ENCODE measurements at places on chromosomes 12 and 14.

- DNase-seq: no peak
Observed at GRCh38 chr12:77062846-77063461, 2.4 kb downstream of the E2F7 start.

DNA sequence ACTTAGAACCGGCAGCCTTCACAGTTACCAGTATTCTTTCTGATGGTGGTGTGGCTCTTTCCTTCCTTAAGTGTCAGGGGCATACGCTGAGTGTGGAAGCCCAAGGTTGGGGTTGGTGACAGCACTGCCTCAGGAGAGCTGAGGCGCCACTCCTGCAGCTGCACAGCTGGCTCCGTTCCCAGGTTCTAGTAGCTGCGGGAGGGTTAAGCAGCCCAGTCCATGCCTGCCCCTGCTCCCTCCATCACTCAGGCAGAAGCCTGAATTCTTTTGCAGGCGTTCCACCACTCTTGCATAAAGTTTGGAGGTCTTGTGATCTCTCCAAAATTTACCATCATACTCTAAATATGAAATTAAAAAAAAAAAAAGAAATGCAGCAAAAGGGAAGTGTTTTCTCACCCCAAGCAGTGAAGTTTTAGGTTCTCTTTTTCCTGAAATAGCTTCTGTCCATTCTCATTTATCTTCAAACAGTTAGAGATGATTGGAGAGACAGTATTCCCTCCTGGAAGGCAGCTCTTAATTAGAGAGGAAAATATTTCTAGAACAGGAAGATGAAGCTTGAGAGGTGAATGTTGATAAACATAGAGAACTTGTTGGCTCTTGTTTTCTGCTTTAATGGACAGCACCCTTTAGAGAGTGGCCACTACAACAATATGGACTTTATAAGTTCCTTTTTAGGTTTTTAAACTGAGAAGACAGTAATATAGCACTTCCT lies 136.1 kb downstream of the FGD4 start:
- peak; percentile 87 for DNase-seq

GRCh38 chr12:26680727-26681455 lies 152.1 kb downstream of the ITPR2 start:
- peak; percentile 26 for DNase-seq

- DNase-seq: no peak
Observed at GRCh38 chr14:79094951-79095350, 924.8 kb downstream of the NRXN3 start.

DNA sequence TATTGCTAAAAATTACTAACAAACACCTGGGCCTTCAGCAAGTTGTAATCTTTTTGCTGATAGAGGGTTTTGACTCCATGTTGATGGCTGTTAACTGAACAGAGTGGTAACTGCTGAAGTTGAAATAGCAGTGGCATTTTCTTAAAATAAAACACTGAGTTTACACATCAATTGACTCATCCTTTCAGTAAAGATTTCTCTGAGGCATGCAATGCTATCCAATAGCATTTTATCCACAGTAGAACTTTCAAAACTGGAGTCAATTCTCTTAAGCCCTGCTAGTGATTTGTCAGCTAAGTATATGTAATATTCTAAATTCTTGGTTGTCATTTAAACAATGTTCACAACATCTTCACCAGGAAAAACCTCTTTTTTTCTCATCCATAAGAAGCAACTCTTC lies 59.5 kb downstream of the CMAS start:
- peak; percentile 10 for DNase-seq

DNA sequence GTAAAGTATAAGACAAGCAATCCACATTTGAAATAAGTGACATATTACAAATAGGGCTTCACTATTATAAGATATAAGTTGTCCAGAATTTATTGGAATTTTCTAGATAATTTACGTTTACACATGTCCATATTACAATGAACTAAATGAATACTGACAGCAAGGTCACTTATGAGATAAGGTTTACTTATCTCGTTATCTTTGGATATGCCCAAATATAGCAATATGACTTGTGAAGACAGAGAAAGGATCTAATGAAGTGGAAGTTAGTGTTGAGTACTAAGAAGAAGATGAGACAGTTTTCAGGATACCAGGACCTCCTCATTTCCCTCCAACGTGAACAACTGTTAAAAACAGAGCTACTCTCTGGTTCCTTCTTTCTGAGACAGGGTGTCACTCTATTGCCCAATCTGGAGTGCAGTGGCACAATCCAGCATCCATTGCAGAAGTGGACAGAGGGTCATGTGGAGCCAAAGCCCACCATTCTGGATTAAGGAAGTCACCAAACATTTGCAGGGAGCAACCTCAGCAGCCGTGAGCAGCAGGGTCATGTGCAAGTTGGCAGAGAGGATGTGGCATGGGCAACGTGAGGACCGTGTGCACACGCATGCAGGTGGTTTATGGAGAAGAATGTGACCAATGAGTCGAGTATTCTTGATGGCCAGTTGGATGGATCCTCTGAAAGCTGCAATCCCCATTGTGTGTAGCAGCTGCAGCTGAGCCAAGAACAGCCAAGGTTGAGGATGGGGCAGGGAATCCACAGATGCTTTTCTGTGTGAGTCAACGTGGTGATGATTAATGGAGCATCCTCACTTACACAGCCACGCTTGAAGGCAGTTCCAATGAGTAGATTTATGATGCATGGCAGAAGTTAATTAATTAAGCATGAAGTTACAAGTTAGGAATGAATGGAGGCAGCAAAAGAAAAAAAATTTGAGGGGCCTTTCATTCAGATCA lies 111.0 kb downstream of the BICD1 start:
- DNase-seq: peak; percentile 87

DNA sequence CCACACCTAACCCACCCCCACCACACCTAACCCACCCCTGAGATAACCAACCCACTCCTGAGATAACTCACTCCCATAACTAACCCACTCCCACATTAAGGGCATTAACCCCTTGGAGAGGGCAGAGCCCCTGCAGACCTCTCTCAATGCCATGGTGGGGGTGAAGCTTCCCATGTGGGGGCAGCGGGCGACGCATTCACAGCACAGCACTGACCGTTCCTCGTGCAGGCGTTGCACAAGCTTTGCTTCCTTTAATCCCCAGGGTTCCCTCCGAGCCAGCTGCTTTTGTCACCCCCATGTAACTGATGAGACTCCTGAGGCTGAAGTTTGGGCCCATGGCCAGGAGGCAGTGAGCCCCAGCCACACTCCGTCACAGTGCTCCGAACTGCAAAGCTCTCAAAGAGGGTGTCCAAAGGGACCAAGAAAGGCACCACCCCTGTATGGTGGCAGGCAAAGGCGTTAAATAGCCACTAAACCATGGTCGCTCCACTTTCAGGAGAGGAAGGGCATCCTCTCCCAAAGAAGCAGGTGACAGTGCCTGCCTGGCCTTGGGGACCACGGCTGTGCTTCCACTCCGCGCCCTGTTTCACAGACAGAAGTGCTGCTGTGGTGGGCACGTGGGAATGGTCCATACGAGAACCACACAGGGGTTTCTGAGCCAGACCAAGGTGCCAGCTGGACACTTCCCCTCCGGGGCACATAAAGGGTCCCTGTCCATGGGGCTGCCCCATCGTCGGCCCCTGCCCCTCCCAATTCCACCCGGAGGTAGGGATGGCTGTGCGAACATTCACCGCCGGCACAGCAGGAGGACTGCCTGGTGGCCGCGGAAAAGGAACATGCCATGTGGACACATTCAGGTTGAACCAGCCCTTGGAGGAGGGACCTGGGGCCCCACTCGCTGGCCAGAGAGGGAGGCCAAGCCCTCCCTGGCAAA lies 28.3 kb downstream of the GALNT9 start:
- DNase-seq: no peak

GRCh38 chr14:64422756-64423155 lies 34.6 kb downstream of the MTHFD1 start:
- no peak for DNase-seq

DNA sequence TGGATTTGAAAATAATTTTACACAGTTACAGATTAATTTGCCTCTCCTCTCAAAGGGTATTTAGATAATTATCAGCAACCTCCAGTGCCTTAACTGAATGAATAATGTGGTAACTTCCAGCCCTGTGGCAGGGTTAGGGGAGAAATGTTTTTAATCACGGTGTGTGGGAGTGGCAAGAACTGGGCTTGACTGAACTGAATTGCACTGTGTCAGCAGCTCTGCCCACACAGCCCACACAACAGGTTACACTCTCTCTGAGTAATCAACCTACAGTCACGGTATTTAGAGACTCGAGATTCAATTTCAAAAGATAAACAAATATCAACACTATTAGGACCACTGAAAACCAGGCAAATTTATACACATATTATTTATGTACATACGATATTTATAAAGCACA lies 198.5 kb downstream of the KCNC2 start:
- no peak for DNase-seq

DNA sequence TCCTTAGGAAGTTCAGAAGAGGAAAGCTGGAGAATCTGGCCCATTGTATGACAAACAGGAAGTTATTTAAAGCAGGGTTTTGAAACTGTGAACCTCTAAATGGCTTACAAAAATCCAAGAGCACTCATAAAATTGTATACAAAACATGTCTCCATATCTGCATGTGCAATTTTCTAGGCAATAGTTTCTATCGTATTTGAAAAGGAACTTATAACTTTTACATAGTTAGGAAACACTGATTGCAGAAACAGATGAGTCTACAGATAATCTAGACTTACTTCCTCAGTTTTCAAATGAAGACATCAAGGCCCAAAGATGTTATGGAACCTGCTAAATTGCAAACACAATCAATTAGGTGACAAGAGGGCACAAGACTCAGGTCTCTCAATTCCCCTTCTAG lies 53.3 kb upstream of the ETV6 start:
- DNase-seq: no peak

GRCh38 chr12:113899561-113900471 lies 66.3 kb downstream of the RBM19 start:
- no peak for DNase-seq

DNA sequence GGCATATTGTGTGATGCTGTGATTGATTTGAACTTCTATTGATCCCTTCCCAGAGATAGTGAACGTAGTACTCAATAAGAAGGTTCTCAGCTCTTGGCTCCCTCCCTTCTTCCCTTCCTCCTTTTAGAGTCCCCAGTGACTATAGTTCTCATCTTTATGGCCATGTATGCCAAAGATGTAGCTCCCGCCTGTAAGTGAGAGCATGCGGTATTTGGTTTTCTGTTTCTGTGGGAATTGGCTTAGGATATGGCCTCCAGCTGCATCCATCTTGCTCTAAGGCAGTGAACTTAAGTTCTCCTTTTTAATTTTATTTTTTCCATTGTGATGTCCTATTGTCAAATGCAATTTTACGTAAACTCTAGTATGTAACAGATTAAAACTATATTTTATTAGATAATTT lies 109.5 kb downstream of the AEBP2 start:
- DNase-seq: no peak

DNA sequence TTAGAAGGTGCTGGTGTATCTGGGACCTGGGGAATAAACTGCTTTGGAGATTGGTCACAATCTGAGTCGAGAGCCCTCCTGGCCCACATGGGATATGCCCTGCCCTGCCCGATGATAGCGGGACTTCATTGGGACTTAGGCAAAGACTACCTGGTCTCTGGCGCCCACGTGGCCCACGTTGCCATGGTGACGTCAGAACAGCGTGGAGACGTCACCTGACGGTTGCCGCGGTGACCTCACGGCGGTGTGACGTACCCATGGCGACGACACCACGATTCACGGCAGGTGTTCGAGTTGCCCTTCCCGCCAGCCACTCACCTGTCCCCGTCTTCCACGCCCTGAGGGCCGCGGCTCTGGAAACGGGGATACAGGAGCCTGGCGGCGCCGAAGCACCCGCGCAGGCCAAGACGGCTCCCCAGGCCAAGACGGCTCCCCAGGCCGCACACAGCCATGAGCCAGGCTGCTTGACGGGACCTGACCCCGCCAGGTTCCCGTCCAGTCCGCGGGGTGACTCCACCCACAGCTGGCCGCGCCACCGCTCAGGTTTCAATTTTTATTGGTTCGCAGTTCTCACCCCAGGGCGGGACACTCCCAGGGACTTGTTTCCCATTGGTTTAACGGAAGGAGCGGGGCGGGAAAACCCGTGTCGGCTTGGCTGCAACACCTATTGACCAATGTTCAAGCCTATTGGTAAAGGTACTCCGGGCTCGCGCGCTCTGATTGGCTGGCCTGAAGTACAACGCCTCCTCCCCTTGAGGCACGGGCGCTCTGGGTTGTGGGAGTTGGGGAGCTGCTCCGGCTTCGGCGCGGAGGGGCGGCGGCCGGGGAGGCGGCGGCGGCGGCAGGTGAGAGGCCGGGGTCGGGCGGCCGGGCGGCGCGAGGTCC lies at the start of the genes MMAB and MVK:
Gene MMAB (minus strand): TSS at position 476 of the 885 bp plus-strand sequence. CDS start 24 bp downstream, at position 452.
Gene MVK (plus strand): TSS at position 766 of the 885 bp plus-strand sequence. CDS start 1,029 bp downstream, outside the sequence.
- peak; percentile 98 for DNase-seq

DNA sequence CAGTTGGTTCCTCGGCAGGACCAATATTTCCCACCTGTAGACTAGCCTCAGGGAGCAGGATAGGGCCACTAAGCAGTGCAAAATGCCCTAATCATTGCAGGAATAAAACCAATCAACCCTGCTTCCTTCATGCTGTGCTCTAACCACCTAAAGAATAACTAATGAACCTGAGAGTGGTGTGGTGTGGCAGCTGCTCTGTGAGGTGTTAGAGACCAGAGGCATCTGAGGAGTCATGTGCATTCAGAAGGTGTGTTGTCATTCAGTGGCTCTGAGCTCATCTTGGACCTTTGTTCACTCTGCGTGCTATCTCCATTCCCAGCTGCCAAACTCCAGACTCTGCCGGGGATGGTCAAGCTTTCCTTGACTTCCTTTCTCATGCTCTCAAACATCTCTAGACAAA lies 136.7 kb upstream of the EGLN3 start:
- no peak for DNase-seq

GRCh38 chr14:50039734-50040400 lies 76.5 kb downstream of the VCPKMT start:
- peak; percentile 84 for DNase-seq

DNA sequence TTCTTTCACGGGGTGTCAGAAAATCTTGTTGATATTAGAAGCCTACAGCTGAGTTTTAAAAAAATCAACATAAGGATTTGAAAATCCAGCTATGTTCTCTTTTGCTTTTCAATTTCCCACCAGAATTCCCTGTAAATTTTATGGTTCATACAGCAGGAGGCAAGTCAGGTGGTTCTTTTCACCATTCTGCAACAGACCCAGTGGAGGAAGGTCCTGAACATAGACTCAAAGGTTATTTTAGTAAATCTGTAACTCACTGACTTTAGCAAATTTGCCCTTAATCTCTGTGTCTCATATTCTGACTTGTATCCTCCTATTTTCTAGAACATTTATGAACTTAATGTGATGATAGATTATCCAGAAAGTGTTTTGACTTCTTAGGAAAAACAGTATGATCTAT lies 235.4 kb upstream of the E2F7 start:
- no peak for DNase-seq

GRCh38 chr14:98114946-98115345 lies 1157.1 kb downstream of the BCL11B start:
- DNase-seq: peak; percentile 58
